ENCODE measurements at places on chromosomes 13 and 19. TPM values are rescaled to one million over a fixed set of nuclear protein-coding genes. Genes with fewer than 3 reads are reported as not detected.

Gene UPF1
- total RNA-seq: 71.2 TPM

Gene CPT1C
- total RNA-seq: 2.6 TPM

Gene MAP4K1
- total RNA-seq: 0.83 TPM

Gene SIGLEC8
- not detected for total RNA-seq

Gene PLIN4
- total RNA-seq: 1.5 TPM

Gene CKAP2
- 10.5 TPM for total RNA-seq

Gene TUBA3C
- 0.94 TPM for total RNA-seq

Gene ZNF579
- total RNA-seq: 7.5 TPM

Gene ZNF536
- total RNA-seq: 4.8 TPM

Gene IZUMO2
- not detected for total RNA-seq

Gene MYO16
- total RNA-seq: 0.10 TPM

DNA sequence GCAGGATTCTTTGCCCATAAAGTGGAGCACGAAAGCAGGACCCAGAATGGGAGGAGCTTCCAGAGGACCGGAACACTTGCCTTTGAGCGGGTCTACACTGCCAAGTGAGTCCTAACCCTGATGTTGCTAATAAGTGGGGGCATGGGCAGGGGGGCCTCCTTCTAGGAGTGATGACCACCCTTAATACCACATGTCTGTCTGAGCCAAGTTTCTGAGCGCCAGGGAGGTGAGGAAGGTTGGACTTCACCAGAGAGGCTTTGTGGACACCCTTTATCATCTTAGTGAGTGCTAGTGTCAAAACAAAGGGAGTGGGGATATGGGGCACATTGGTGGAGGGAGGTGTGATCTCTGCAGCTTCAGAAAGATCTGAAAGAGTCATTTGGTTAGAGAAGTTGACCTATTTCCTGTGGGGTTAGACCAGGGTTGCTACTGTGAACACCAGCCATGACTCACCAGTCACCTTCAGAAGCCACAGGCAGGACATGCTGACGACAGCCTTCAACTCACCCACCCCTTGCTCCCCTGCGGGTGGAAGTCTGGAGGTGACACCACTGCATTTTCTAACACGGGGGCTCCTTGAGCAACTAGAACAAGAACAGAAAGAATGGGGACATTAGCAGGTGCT lies 8.8 kb downstream of the ALOX5AP start:
- peak; percentile 21 for DNase-seq

- no peak for DNase-seq
Measured at GRCh38 chr13:30737511-30738337, 2.4 kb downstream of the ALOX5AP start.

- DNase-seq: no peak
Measured at GRCh38 chr19:10222201-10222890, 8.8 kb downstream of the S1PR2 start.

DNA sequence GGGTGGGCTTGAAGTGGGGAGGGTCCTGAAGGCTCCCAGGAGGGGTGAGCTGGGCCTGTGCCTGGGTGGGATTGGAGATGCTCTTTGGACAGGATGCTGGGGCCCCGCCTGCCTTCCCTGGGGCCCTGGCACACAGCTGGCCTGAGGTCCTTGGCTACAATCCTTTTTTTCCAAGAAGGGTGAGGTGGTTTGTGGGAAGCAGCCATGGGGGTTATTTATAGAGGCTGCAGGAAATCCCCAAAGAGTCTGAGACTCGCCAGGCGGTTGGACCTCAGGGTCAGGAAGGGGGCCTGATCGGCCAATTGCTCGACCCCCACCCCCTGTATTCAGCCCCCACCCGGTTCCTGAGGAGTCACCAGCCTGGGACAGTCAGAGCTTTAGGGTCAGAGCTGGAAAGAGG lies 10.0 kb downstream of the GTPBP3 start:
- no peak for DNase-seq

DNA sequence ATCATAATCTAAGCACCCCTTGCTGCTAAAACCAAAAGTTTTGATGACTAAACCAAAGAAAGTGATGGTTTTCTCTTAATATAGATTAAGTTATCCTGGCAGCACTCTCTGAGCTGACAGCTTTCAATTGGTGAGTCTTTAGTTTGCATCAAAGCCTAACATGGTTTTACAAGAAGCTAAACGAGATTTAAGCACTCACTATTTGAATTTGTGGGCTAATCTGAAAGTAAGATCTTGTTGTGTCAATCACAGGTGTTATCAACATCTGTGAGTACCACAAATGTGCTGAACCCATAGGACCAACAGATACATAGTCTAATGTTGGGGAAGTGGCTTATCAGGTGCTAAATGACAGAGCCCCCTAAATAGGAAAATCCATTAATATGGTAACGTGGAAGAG lies 223.9 kb downstream of the LHFPL6 start:
- DNase-seq: no peak

- DNase-seq: no peak
Measured at GRCh38 chr19:2252797-2253105, 3.5 kb downstream of the JSRP1 start.

DNA sequence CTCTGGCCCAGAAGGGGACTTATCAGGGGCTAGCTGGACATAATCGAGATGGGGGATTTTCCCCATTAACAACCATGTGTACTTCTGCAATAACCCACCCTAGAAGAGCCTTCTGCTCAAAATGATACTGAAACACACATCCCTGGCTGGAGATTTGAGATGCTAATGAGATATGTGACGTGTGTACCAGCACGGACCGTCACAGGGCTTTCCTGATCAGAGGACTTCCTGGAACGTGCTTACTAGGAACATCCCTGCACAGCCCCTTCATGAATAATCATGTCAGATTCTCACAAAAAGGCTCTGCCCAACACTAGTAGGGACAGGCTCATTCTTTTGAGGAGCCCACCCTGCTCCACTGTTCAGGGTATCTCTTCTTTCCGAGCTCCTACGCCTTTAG lies 6.5 kb upstream of the ERVV-1 start:
- DNase-seq: no peak

DNA sequence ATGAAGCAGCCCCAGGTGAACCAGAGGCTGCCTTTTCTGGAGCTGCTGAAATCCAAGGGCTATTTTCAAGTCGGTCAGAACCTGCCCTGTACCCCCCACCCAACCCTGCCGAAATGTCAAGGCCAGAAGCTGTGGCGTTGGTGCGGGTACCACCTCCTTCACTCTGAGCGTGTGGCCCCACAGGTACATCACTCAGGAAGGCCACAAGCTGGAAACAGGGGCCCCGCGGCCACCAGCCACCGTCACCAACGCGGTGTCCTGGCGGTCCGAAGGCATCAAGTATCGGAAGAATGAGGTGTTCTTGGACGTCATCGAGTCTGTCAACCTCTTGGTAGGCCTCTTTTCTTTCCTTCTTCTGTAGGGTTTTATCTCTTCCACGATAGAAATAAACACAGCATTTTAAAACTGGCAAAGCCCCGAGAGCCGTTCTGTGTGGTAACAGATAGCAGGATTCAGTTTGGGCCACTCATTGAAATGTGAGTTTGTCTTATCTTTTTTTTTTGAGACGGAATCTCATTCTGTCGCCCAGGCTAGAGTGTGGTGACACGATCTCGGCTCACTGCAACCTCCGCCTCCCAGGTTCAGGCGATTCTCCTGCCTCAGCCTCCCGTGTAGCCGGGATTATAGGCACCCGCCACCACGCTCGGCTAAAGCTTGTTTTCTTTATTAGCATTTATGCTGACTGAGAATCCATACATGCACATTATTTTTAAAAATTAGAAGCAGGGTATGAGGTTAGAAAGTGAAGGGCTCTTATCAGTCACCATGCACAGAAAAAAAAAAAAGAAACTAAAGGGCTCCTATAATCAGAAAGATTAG lies 11.3 kb downstream of the AP1M1 start:
- no peak for DNase-seq

- peak; percentile 68 for DNase-seq
Measured at GRCh38 chr19:20423381-20424197, 142.0 kb downstream of the ZNF737 start.

GRCh38 chr19:36030264-36031148 lies 2.2 kb downstream of the CLIP3 start:
- DNase-seq: no peak

DNA sequence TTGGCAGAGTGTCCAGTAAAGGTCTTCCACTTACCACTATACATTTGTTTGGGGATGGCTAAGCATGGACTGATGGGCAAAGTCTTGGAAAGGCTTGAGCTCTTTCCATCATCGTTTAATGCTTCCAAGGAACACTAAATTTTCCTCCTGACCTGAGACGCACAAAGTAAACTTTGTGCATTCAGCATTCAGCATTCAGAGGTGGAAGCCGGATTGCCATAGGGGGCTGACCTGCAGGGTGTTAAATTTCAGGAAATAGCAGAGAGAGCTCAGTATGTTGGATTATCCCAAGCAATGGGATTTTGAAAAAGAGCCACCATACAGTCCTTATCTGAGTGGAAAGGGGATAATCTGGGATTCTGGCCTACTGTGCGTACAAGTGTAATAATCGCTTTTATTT lies 14.0 kb downstream of the ZNF552 start:
- no peak for DNase-seq

DNA sequence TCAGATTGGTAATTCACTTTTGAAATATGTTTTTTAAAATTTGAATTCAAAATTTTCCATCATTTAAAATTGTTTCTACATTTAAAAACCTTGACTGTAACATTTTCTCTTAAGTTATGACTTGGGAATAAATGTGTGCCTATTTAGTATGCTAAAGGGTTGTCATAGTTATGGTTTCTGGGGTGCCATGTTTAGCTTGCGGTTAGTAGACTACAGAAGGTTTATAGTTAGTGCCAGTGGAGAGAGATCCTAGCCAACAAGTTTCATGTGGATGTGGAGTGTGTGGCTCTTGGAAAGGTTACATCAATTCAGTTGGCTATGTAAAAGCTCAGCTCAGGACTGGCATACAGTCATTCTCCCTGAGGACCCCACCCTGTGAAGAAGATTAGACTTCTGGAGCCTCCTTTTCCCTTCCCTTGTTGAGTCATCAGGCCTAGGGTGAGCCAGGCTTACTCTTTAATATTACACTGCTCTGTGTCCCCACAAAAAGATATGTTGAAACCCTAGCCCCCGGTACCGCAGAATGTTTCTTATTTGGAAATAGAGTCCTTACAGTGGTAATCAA lies 20.4 kb downstream of the LMO7 start:
- no peak for DNase-seq

- no peak for DNase-seq
Measured at GRCh38 chr13:101447852-101448251, 4.6 kb upstream of the ITGBL1 start.

- no peak for DNase-seq
Measured at GRCh38 chr13:113607056-113607888, 22.7 kb downstream of the TFDP1 start.

- no peak for DNase-seq
Measured at GRCh38 chr19:5345895-5346386, 5.3 kb upstream of the PTPRS start.

DNA sequence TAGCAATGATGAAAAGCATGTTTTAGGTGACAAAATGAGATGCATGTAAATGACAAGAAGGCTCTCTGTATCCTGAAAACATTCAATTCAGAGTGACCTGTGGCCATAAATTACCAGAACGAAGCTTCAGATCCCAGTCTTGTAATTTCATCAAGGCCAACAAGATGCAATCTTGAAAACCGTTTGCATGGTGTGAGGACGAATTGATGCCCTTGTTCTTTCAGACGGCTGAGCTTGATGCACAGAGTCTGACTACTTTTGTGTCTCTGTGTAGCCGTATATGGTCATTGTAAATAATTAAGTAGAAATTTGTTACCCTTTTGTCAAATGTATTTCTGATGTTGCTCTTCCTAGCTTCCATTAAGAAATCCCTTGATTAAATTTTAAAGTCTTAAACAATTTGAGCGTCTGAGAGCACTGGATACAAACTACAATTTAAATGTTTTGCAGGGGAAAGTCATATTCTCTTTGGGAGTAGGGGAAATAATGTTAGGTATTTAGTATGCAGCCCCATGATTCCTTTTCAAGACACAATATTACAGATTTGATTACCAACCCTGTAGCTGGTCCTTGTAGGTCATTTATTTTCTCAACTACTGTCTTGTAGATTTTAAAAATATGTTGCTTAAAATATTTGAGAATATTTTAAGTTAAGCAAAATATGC lies 125.8 kb upstream of the PCDH9 start:
- no peak for DNase-seq
